ENCODE measurements at places on chromosomes 2 and 18.

- DNase-seq: no peak
Observed at GRCh38 chr2:233002829-233003657, 10.0 kb downstream of the NGEF start.

GRCh38 chr2:197232010-197232409, 78.6 kb downstream of the ANKRD44 start:
- DNase-seq: no peak

DNA sequence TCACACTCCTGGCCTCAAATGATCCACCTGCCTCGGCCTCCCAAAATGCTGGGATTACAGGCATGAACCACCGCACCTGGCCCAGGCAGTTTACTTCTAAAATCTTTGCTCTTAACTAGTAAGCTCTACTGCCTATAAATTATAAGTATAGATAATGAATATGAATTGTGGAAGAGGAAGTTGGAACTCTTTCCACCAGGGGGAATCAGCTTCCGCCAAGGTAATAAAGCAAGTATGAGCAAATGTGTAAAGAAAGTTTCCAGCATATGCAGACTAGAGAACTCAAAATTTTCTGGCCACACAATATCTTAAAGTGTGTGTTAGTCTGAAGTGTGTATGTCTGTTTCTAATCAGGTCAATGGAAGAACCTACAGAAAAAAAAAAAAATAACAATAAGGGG, 68.1 kb downstream of the RMDN2 start:
- DNase-seq: no peak

DNA sequence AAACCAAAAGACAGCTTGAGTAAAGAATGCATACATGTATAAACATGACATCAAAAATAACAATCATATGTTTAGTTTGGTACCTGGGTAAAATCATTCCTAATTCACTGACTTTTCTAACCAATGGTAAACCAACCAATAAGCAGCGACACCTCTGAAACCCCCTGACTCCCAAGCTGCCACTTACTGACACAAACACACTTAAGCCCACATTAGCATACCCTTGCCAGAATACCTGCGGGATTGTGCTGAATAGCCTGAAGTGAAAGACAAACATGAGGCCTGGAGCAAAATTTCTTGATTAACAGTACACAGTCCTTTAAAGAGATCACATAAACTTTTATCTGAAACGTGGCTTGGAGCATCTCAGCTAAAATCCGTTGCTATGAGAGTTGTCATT, 902.9 kb downstream of the TMEM182 start:
- DNase-seq: no peak

DNA sequence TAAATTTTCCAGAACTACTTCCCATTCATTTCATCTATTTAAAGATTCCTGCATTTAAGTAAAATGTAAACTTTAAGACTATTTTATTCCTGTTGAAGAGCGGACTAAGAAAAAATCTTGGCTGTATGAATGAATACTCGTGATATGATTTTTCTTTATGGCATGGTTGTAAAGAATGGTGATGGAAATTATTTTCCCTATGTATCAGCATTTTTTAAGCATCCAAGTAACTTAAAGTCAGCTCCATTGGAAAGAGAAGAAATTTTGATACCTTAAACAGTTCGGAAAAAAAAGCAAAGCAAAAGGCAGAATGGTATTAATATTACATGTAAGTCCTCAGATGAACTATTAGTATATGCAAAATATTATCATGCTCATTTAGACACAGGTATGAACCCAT, 58.9 kb downstream of the VWC2L start:
- DNase-seq: no peak

DNA sequence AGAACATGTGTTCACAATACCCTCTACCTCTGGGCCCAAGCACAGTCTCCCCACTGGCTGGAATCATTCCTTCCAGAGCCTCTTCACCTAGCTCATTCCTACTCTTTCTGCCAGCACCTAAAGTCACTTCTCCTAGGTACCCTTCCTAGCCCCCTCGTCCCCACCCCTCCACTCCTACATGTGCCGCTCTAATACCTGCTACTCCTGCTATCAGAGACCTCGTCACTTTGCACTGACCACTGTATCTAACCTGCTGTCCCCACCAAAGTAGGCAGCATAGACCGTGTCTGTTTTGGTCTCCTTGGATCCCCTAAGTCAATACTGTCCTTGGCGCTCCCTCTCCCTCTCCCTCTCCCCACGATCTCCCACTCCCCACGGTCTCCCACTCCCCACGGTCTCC, 53.2 kb upstream of the PKDCC start:
- no peak for DNase-seq

DNA sequence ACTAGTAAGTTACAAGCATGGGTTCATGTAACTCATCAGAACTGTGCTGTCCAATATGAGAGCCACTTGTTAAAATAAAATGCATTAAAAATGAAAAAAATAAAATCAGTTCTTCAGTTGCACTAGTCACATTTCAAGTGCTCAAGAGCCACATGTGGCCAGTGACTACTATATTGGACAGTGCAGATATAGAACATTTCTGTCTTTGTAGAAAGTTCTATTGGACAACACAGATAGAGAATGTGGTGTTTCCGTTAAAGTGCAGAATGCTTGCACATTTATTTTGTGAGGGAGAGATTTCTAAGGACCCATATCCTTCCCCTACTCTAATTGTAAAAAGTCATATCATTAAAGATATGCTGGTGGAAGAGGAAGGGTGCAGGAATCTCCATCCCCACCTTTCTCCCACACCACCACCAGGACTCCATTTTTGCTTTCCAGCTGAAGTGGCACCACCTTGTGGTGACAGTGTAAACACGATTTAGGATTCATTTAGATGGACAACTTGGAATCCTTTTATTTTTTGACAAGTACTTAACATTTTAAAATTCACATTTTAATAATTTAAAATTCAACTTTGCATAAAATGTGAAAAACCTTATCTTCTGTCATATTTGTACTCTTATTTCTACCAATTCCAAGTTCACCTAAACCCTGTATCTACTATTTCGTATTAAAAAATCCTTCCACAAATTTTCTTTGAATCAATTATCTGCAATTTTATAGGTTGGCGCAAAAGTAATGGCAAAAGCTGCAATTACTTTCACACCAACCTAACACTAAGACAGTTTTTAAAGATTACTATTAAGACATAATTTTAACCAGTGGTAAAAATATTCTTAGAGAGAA, 9.4 kb upstream of the CD302 start:
- peak; percentile 51 for DNase-seq

DNA sequence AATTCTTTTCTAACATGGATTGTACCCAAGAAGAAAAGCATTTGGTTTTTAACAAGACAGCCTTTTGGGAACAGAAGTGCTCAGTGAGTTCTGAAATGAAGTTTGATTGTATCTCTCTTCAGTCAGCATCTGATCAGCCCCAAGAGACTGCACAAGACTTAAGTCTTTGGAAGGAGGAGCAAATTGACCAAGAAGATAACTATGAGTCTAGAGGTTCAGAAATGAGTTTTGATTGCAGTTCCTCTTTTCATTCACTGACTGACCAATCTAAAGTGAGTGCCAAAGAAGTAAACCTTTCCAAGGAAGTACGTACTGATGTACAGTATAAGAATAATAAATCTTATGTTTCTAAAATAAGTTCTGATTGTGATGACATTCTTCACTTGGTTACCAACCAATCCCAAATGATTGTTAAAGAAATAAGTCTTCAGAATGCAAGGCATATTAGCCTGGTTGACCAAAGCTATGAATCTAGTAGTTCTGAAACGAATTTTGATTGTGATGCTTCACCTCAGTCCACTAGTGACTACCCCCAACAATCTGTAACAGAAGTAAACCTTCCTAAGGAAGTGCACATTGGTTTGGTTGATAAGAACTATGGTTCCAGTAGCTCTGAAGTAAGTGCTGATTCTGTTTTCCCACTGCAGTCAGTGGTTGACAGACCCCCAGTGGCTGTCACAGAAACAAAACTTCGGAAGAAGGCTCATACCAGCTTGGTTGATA, 31.2 kb downstream of the ZDBF2 start:
- DNase-seq: no peak

DNA sequence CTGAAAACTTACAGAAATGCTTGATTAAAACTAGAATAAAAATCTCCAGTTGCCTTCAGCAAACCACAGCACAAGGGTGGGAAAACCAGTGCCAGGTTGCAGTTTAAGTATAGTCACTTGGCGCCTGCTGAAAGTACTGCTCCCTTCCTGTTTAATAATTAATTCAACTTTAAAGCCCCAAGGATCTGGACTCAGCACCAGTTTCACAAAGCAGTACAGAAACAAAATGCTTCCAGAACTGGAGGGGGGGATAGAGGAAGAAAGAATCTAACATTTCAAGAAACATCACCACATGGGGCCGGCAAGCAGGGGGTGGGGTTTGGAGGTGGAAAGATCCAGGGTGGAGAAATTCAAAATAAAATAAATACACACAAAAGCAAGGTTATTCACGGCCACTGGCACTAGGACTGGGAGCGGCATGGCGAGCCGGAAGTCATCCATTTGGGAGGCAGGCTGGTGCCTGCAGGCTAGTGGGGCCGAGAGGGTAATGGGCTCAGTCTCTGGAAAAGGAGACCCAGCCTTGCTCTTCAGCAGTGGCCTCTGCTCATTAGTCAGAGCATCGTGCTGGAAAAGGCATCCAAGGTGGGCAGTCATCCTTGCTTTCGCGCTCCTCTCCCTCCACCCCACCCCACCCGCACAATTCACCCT, 85.8 kb downstream of the POU3F3 start:
- DNase-seq: no peak

Measured in endothelial cell (in vitro differentiated cells).